ENCODE measurements at places on chromosomes 7 and 10.

- DNase-seq: no peak
These were observed 189.5 kb downstream of the ANKRD30A start for GRCh38 chr10:37314862-37315261.

GRCh38 chr10:91354166-91355075 lies 55.7 kb upstream of the HECTD2 start:
- no peak for DNase-seq

DNA sequence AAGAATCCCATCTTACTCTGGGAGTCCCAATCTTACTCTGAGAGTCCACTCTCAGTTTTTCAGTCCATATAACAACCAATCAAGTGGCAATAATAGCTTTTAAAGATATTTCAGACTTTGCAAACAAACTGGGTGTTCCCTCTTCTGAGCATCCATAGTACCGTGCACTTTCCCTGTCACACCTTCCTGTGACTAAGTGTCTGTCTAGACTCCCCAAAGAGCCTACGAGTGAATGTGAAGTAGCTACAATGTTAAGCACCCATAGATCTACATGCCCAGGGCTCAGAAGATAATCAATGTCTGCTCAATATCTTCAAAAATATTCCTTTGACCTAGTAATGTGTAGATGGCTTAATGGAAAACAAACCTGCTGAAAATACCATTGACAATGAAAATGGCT lies 95.6 kb upstream of the ASAH2 start:
- no peak for DNase-seq

GRCh38 chr7:471866-472639 lies 47.6 kb downstream of the PDGFA start:
- peak; percentile 98 for DNase-seq

GRCh38 chr10:71363936-71364335 lies 32.8 kb upstream of the CDH23 start:
- no peak for DNase-seq

DNA sequence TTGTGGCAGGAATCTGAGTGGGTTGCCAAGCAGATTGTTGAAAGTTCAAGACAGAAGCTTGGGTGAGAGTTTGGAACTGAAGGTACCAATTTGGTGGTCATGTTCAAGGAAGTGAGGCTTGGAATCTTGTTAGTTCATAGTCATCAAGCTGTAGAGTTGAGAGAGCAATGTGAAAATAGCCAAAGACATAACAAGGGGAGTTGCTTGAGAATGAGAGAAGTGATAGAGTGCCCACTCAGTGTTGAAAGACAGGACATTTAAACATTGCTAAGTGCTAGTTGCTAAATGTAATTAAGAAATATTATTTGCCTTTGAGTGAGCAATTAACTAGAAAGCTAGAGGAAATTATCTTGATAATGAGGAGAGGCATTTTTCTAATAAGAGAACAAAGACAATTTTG lies 17.0 kb downstream of the ITGB8 start:
- DNase-seq: no peak

GRCh38 chr10:10995120-10995519 lies 22.6 kb upstream of the CELF2 start:
- no peak for DNase-seq

- DNase-seq: no peak
These were observed 117.7 kb downstream of the RSU1 start for GRCh38 chr10:16699435-16700057.

GRCh38 chr10:46264336-46264735 lies 22.5 kb upstream of the ANTXRL start:
- DNase-seq: peak; percentile 16

GRCh38 chr7:102310414-102310815 lies 23.7 kb downstream of the SH2B2 start:
- DNase-seq: no peak

DNA sequence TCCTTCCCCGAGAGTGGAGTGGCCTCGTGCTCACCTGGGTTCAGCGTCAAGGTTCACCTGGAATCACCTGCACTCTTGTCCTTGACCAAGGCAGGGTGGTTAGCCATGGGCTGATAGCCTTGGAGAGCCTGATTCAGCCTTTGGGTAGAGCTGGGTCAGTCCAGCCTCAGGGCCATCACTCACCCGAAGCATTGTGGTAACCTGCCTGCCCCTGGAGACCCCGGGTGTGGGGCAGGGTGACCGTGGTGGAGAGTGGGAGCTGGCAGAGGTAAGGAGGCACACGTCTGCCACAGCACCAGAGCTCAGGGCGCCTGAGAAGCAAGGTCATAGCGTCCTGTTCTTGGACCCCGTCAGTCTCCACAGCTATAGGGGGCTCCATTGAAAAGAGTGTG lies 27.8 kb upstream of the WDFY4 start:
- no peak for DNase-seq

DNA sequence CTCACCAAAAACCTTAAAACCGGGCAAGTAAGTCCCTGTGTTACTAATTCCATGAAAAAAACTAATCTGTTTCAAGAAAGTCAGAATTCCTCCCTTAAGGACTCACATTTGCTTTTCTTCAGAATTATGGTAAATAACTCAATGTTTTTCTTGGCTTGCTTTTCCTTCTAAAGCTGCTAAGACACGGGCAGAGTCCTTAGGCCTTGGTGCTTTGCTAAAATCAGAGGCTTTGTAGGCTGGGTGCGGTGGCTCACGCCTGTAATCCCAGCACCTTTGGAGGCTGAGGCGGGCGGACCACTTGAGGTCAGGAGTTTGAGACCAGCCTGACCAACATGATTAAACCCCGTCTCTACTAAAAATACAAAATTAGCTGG lies 32.0 kb downstream of the GNA12 start:
- no peak for DNase-seq

- DNase-seq: no peak
These were observed 27.4 kb upstream of the PSAP start for GRCh38 chr10:71878327-71879034.

- DNase-seq: no peak
These were observed 86.3 kb downstream of the GPR158 start for GRCh38 chr10:25261110-25261509.

DNA sequence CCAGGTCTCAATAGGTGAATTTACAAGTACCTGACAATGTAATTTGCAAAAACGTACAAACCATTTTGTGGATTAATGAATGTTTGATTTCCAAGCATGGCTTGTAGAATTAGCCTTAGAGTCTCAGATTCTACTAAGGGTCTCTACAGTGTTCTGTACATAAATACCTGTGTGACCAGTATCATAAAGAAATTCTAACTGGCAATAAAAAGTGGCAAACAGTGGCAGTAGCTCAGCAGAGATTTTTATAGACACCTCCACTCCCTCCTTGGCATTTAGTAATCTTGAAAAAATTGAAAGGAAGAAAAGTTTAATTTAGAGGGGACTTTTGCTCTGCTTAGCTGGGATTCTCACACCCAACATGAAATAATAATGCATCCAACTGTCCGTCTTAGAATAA lies 220.8 kb downstream of the POU6F2 start:
- no peak for DNase-seq

DNA sequence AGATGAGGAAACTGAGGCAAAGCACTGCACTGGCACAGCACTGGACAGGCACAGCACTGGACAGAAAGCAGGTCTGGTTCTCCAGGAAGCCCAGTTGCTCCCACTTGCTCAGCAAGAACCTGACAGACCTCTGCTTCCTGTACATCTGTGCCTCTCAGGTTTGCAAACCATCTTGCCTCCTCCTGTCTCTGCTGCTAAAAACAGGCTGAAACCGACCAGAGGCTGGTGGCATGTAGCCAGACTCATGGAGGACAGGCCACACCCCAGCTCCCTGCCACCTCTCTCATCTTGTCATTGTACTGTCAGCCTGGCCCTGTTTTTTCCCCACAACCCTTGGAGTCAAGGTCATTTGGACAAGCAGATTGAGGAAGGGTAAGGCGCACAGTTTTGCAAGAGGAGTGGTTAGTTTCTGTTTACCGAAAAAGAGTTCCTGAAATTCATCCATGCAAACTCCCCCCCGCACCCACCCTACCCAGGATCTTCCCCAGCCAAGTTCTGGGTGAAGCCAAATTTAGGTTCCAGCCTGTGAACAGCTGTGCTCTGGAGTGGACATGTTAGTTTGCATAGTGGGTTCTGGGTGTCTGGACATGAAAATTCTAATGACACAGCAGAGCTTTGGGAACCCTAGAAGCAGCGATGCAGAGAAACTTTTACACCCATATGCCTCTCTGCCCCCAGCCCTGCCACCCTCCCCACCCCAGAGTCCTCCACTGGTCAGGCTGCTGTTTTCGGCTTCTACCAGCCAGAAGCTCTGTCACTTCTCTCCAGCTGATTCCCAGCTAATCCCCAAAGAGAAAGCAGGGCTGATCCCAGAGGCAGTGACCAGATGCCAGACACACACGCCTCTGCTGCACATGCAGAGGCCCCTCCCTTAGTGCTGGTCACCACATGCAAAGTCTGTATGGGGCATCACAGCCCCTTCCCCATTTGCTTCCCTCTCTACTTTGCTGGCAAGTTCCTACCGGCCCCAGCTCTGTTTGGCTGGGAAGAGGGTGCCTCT lies 8.5 kb upstream of the C10orf105 start:
- no peak for DNase-seq

DNA sequence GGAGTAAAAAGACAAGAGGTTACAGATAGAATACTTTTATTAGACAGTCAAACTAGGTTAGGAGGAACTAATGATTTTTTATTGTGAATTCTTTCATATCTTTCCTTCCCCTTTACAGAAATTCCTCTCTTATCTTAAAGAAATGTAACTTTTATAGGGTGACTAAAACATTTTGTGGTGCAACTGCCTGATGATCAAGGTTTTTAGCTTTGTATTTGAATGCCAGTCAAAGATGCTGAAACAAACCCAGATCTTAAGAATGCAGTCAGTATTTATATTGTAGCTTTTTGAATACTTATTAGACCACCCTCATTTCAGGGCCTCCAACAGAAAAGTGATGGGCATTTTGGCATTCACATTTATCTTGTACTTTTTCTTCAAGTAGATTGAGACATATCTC lies 27.4 kb downstream of the TAX1BP1 start:
- DNase-seq: no peak

DNA sequence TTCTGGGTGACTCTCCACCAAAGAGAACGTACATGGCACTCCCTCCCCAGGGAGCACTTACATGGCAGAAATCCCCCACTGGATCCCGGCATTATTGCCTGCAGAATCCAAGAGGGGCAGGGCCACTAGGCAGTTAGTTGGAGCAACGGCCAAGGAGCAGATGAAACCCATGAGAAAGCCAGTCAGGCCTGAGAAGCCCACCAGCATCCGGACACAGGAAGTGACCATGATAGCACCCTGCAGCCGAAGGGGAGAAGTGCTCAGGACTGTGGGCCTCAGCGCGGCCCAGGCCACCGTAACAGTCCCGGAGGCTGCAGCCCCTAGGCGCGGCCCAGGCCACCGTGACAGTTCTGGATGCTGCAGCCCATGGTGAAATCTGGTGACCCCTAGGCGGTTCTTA lies 43.5 kb downstream of the STRA8 start:
- DNase-seq: no peak

GRCh38 chr10:71657604-71658466 lies 61.7 kb downstream of the C10orf105 start:
- no peak for DNase-seq

DNA sequence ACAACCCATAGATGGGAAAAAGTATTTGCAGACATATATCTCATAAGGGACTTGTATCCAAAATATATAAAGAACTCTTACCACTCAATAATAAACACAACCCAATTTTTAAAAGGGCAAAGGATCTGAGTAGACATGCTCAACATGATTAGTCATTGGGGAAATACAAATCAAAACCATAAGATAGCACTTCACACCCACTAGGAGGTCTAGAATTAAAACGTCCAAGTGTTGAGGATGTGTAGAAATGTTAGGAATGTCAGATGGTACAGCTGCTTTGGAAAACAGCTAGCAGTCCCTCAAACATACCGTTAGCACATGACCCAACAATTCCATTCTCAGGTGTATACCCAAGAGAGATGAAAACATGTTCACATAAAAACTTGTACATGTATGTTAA lies 8.3 kb downstream of the PSTK start:
- DNase-seq: no peak

DNA sequence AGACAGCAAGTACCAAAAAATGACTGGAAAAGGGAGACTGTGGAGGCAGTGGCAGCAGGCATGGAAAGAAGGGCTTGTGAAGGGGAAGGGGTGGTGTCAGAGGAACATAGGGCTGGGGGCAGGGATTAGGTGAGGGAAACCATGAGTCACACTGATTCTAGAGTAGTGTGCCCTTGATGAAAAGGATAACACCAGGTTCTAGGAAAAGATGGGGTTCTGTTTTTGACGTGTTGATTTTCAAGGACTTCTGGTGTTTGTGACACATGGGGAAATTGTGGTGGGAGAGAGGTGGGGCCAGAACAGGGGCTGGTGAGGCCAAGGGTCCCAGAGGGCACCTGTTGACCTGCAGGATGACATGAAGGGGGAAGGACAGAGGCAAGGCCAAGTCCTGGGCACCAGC lies 57.1 kb downstream of the FIGNL1 start:
- DNase-seq: no peak

DNA sequence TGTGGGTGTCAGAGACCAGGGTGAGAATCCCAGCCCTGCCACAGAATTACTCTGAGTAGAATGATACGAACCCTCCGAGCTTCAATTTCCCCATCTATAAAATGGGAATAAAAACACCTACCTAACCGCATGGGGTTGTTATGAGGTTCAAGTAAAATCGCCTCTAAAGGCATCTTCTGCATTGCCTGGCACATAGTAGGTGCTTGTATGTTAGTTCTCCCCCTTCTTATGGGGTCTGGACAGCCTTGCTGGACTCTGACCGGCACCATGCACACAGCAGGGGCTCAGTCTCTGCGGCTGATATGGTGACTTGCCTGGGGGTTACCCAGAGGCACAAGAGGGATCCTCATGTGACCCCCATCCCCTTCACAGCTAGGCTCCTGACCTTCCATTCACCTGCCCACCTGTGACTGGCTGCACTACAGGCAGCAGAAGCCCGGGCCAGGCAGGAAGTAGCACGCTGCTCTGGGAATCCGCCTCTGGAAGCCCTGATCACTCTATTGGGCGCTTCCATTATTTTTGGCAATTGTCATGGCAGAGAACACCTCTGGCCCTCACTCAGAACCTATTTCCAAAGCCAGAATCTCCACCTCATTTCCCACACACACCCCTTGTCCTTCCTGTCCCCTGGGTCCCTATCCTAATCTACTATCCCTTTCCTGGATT lies 6.0 kb downstream of the SH3PXD2A start:
- no peak for DNase-seq

- DNase-seq: no peak
These were observed 35.9 kb upstream of the PFKP start for GRCh38 chr10:3031490-3031889.

- no peak for DNase-seq
These were observed 1.5 kb upstream of the FERD3L start for GRCh38 chr7:19146699-19147098.

GRCh38 chr7:83451501-83452045 lies 197.4 kb downstream of the SEMA3E start:
- no peak for DNase-seq
